ENCODE measurements at places on chromosomes 5 and 9.

DNA sequence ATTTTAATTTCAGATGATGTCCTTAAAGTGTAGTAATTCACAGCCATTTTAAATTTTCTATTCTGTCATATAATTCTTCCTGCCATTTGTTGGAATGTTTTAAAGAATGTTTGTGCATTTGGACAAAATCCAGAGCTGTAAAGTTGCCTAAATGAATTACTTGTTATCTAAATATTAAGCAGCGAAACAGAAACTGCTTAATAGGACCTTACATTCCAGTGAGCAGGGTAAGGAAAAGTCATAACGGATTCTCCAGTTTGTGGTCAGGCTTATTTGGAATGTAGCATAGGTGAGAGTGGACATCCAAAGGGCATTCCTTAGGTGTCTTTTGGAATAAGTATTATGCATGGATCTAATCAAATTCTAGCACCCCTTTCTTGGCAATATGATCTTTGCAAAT lies 410.4 kb upstream of the PTPRD start:
- no peak for DNase-seq

- DNase-seq: no peak
These were observed 77.2 kb upstream of the AGXT2 start for GRCh38 chr5:35124932-35125331.

- DNase-seq: no peak
These were observed 781 bp upstream of the COL23A1 start for GRCh38 chr5:178590924-178591423.

DNA sequence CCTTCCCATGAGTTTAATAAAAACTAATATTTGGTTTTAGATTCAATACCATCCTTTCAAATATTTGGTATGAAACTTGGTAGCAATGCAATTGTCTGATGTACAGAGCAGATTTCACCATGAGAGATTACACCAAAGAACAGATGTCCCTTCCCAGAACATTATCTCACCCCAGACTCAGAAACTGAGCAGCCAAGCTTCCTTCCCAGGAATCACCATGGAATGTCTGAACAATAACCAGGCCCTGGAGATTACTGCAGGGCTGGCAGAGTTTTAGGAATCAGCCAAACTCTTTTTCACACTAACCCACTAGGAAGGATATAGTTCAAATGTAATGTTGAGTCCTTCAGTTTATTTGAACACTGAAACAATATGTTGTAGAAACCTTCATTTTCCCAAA lies 23.9 kb downstream of the CLTA start:
- no peak for DNase-seq

GRCh38 chr9:124369231-124369797 lies 45.9 kb downstream of the PSMB7 start:
- DNase-seq: no peak

All from smooth muscle cell of the brain vasculature (primary cell).